ENCODE measurements at places on chromosomes 7 and 10.
A peak's percentile ranks its signal among the peaks of the same experiment; 100 is the strongest.

- DNase-seq, result no peak
These were observed 808.1 kb downstream of the XPNPEP1 start for GRCh38 chr10:109115179-109115578.

DNA sequence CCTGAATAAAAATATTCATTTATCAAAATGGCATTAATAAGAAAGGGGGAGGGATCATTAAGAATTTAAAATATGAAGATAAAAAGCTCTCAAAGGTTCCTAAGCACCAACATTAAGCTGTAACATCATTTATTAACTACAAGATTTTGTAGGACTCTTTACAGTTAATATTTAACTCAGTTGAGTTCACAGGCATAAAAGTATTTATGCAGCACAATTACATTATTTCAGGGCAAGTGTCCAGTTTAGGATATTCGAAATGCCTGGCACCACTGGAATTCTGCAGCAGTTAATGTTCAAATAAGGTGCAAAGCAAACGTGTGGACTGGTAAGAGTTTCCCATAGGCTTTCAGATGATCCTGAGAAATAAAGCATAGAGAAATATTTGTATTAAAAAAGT, 30.5 kb downstream of the NPS start:
- DNase-seq, result no peak

- DNase-seq, result no peak
These were observed 65.8 kb upstream of the CACUL1 start for GRCh38 chr10:118820326-118821116.

DNA sequence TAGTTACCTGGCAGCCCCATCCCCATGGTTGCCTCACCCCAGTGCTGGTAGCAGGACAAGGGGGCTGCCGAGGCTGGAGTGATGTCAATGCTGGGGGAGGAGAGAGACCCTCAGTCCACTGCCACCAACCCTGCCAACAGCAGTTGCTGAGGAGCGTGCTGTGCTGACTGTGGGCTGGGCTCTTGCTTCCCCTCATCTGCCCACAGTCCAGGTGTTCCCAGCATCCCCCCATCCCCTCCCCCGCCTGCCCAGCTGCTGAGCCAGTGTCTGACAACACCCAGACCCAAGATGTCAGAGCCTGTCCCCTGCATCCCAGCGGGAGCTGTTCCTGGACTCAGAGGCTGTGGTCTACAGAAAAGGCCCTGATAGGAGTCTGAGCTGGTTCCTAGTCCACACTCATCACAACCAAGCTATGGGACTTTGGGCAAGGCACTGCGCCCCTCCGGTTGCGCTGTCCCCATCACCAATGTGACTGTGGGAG, 14.6 kb upstream of the PSAP start:
- DNase-seq, result no peak

DNA sequence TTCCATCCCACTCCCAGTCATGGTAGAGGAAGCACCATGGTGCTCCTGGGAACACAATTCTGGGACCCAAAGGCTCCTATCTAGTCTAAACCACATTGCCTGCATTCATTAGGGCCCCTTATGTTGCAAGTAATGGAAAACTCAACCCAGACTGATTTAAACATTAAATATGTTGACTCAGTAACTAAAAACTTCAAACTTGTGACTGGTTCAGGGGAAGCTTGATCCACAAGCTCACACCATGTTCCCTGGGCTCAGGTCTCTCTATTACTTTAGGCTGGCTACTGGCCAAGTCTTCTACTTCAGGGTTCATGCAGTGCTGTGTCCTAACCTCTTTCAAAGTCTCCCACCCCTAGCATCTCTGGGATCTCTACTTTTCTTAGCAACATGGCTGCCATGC, 13.1 kb downstream of the WNT16 start:
- no peak for DNase-seq

- no peak for DNase-seq
These were observed 1.5 kb downstream of the UMAD1 start for GRCh38 chr7:7642081-7642480.

GRCh38 chr10:62024026-62024701, 122.7 kb downstream of the ARID5B start:
- no peak for DNase-seq

DNA sequence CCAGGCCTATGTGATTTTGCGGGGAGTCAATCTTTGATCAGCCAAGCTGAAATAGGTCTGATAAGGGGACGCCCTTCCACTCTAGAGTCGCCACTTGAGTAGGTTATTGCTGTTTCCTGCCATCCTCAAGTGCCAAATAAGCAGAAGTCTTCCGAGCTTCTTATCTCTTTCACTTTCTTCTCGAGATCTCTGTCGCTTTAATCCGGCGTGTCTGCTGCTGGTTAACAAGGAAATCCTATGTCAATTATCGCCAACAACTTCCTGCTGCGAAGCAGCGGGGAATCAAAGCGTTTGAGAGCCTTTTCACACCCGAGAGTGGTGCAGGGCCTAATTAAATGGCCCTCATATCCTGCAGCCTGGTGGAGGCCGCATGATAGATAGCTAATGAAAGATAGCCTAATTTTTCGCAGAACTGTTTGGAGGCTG, 215.9 kb downstream of the RAB11FIP2 start:
- DNase-seq, result peak; percentile 13

GRCh38 chr10:122265896-122266295, 5.2 kb upstream of the BTBD16 start:
- no peak for DNase-seq
